HuH-7.5 (cell line): ENCODE measurements at places on chromosomes 6 and 20.

DNA sequence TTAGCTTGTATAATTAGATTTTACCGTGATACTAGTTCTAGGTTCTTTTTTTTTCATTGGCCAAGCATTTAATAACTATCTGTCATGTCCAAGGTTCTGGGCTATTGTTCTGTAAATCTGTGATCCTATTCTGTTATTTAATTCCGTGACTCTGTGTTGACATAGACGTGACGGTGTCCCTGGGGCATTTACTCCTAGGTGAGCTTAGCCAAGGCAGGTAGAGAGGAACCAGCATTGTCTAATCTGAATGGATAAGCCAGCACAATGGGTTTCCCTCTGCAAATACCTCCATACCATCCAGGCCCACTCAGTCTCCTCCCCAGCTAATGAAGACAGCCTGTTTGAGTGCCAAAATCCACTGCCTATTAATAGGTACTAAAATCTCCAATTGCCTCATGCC, 8.9 kb upstream of the CDSN start:
- DNase-seq = no peak

DNA sequence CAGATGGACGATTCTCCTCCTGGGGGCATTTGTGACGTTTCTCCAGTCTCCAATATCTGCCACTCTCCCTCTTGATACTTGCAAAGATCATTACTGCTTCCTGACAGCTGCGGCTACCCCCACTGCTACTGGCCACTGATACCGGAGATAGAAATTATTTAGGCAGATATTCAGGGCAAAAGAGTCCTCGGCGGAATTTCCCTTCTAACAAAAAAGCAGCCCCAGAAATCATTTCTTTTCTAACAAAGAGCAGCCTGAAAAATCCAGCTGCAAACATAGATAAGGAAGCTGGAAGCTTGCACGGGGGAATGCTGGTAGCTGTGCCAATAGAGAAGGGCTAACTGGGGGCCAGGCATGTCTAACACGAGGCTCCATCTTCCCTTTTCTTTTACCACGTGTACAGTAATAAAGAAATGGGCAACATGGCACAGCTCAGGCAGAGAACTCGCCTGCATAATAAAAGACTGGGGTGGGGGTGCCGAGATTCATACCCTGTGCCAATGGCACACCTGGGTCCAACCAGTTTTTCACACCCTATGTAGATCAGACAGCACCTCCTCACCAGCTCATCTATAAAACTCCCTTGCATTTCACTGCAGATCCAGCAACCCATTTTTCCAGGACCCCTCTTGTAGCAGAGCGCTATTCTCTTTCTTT, 6.1 kb downstream of the TP53RK start:
- no peak for DNase-seq

GRCh38 chr6:62265906-62266525, 20.0 kb downstream of the KHDRBS2 start:
- DNase-seq = no peak

DNA sequence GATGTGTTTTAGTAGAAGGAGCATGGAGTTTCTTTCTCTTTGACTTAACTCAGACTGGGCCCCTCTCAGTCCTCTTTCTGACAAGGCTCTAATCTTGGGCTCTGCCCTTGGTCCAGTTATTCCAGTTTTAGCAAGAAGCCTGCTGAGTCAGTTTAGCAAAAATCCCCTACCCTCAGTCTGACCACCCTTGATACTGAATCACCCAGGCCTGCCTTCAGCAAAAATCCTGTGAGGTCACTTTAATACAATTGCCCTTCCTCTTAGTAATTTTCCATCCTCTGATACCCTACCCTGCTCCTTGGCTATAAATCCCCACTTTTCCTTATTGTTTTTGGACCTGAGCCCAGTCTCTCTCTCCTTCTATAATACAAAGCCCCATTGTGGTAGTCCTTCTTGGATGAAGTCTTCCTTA, 326.7 kb upstream of the NOX3 start:
- DNase-seq = no peak

DNA sequence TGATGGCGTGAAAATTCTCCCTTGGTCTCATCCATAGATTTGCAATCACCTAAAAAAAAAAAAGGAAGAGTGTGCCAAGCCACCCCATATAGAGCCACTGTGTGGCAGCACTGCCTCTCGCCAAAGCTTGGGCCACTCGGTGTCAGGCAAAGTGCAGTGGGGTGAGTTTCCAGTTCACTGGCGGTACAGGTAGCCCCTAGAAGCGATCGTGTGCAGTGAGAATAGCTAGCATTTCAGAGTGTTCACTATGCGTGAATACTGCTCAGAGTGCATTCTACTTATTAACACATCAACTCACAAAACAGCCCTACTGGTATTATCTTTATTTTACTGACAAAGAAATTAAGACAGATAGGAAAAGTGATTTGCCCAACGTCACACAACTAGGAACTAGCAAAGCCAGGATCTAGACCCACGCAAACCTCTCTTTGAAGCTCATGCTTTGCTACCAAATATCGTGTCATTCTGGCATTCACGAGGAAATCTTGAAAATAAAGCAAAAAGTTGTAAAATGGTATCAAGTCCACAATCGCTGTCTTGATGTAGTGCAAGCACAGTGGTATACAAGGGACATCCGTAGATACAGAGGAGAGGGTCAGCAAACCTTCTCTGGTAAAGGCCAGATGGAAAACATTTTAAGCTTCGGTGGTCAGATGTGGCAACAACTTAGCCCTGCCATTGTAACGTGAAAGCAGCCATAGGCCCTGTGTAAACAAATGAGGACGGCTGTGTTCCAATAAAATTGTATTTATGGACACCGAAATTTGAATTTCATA, 10.4 kb upstream of the GCNT2 start:
- peak; percentile 40 for DNase-seq

DNA sequence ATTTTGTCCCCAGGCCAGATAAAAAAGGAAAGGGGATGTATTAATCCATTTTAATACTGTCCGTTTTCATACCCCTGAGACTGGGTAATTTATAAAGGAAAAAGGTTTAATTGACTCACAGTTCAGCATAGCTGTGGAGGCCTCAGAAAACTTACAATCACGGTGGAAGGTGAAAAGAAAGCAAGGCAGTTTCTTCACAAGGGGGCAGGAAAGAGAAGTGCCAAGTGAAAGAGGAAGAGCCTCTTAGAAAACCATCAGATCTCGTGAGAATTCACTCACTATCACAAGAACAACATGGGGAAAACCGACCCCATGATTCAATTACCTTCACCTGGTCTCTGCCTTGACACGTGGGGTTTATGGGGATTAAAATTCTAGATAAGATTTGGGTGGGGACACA, 152.5 kb downstream of the IBTK start:
- DNase-seq = no peak
